CD4-positive, alpha-beta memory T cell (primary cell): ENCODE measurements at places on chromosomes 16 and 17. TPM values are rescaled to one million over a fixed set of nuclear protein-coding genes. Genes with fewer than 3 reads are reported as not detected.

- no peaks in the 10 kb centered on the region for H3K4me1 ChIP-seq
- no peak for DNase-seq
- H3K27ac ChIP-seq = no peak overlapping the region
- H3K4me3 ChIP-seq = no peak overlapping the region
- H3K27me3 ChIP-seq = no peaks in the 10 kb centered on the region
- H3K36me3 ChIP-seq = no peaks in the 10 kb centered on the region
Observed at GRCh38 chr17:32773856-32774694, 102.8 kb downstream of the MYO1D start.

The FA2H gene
- not detected for total RNA-seq

The STX1B gene
- 1.5 TPM for total RNA-seq

The ACSM3 gene
- 3.3 TPM for total RNA-seq

- H3K4me3 ChIP-seq = no peak overlapping the region
- peaks cover 4% of the 10 kb centered on the region for H3K27me3 ChIP-seq
- H3K36me3 ChIP-seq = no peaks in the 10 kb centered on the region
- no peak for DNase-seq
- H3K4me1 ChIP-seq = peaks cover 20% of the 10 kb centered on the region
Observed at GRCh38 chr17:2855063-2855600, 58.9 kb downstream of the RAP1GAP2 start.

DNA sequence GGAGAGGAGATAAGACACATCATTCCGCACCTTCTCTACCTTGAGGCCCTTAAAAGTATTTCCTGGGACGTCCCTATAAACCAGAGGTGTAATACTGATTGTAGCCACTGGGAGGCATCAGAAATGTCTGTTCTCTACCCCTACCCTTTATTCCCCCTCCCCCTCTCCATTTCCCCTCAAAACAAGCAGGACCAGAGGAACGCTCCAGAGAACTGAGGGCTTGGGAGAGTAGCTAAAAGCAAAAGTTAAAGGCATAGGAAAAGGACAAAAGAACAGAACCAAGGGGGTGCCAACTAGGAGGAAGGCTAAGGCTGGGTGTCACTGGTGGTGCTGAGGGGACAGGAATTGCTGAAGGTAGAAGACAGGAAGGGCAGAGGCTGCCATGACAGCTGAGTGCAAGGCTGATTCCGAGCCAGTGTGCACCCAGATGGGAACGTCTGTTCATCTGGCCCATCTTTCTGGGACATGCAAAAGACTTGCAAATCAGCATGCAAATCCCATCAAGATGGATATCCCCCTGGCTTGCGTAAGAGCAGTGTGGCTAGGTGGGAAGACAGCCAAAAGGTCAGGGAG is 6.7 kb downstream of the CAMTA2 start:
- DNase-seq = peak; percentile 67
- H3K4me3 ChIP-seq = no peak overlapping the region
- H3K4me1 ChIP-seq = peaks cover 15% of the 10 kb centered on the region
- H3K27me3 ChIP-seq = no peaks in the 10 kb centered on the region
- H3K36me3 ChIP-seq = peaks cover 43% of the 10 kb centered on the region

The SOX8 gene
- total RNA-seq = 3.4 TPM
